ENCODE measurements at places on chromosomes 11 and 22. TPM values are rescaled to one million over a fixed set of nuclear protein-coding genes. Genes with fewer than 3 reads are reported as not detected.

- DNase-seq = no peak
These were observed 1019.4 kb downstream of the BRD1 start for GRCh38 chr22:48808038-48808960.

- DNase-seq = no peak
These were observed 428.0 kb downstream of the LARGE1 start for GRCh38 chr22:33492210-33492651.

The SLC17A6 gene
- polyA plus RNA-seq = not detected

DNA sequence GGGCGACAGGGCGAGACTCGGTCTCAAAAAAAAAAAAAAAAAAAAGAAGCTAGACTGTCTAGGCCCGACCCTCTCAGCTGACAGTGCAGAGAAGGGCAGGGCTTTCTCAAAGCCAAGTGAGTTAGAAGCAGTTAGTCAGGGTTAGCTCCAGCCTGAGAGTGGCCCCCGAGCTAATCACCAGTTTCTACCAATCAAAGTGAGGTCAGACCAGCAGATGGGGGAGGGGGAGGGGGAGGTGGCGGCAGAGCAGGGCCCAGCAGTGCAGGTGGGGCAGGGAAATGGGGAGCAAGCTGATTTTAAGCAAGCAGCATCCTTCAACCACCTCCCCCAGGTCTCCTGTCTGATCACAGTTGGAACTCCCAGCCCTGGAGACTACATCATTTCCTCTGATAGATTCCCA is 55.3 kb upstream of the PRR5 start:
- no peak for DNase-seq

DNA sequence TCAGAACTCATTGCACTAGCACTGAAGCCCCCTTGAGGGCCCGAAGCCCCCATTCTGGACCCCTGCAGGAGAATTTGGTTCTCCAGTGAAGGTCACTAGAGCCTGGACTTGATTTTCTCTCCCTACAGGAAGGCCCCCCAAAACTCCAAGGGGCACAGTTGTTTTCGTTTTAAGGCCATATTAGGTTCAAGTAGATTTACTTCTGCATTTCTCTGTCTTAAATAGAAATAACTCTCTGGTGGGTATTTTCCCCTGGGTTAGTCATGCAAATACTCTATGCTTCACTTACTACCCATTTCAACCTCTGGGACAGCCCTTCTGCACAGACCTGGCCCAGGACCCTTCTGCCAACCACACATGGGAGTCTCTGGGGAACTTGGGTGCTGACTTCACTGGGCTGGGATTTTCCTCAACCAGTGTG is 41.6 kb downstream of the WEE1 start:
- no peak for DNase-seq

GRCh38 chr11:99987821-99988470 is 699.1 kb upstream of the ARHGAP42 start:
- no peak for DNase-seq

GRCh38 chr11:30481330-30481729 is 104.8 kb downstream of the MPPED2 start:
- DNase-seq = no peak

DNA sequence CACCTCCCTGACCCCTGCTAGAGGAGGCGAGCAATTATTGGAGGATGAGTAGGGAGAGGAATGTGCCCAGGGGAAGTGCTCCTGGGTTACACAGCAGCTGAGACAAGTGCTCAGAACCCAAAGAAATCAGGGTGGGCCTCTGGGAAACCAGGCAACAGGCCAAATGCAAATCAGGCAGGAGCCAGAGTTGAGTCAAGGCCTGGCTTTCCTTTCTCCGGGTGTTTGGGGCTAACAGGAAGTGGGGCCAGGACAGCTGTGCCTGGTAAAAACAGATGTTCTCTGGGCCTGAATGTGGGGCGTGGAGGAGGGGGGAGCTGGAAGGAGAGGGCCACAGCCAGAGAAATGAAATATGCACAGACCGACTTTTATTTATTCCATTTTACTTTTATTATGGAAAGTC is 22.0 kb downstream of the MFNG start:
- DNase-seq = no peak

The SNRPD3 gene
- 227 TPM for polyA plus RNA-seq

The CCDC15 gene
- polyA plus RNA-seq = 4.2 TPM

DNA sequence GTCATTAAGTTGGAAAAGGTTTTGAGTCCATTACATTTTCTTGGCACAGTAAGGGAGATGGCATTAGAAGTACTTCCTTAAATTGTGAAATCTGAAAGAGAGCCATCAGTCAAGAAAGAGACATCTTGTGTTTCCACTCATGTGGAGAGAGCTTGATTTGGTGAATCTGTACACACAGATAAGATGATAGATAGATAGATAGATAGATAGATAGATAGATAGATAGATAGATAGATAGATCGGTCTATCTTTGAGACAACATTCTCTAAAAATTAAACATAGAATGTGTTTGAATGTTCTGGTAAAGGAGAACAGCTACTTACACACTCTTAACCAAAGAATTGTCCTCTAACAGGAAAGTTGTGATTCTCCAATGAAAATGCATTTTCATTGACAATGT is 76.2 kb downstream of the TTC17 start:
- DNase-seq = no peak

DNA sequence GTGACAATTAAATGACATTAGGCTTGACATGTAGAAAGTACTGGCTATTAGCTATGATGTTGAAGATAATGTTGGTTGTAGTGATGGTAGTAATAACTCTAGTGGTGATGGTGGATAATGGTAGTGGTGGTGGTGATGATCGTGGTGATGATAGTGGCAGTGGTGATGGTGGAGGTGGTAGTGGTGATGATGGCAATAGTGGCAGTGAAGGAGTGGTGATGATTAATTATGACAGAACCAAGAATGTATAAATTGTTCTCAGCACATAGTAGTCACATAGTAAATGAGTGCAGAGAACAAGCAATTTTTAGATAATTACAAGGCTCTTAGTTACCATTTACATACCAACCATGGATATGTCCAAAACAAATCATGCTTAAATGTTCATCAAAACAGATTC is 5.3 kb upstream of the CD44 start:
- DNase-seq = no peak

DNA sequence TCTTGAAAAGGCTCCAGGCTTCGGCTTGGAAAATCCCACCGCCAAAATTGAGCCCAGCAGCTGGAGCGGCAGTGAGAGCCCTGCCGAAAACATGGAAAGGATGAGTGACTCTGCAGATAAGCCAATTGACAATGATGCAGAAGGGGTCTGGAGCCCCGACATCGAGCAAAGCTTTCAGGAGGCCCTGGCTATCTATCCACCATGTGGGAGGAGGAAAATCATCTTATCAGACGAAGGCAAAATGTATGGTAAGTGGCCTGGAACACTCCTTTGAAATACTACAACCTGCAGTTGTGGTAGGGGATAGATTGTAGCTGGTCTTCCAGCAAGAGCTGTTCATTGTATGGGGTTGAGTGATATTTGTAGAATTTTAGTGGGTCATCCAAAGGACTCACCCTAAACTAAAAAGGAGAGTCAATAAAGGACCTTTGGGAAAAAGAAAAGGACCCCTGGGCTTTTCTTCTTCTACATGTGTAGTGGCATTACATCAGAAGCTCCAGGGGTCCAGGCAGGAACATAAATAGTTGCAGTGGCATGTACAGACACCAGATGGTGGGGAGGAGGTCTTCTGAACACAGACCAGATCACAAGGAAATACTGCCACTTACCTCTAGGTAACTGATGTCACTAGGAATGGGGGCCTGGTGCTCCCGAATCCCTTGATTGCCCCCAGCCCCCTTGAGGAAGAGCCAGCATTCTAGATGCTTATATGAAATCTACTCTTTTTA is 90.1 kb downstream of the TEAD1 start:
- DNase-seq = no peak

- DNase-seq = no peak
These were observed 98.2 kb downstream of the SLC1A2 start for GRCh38 chr11:35321111-35321510.

DNA sequence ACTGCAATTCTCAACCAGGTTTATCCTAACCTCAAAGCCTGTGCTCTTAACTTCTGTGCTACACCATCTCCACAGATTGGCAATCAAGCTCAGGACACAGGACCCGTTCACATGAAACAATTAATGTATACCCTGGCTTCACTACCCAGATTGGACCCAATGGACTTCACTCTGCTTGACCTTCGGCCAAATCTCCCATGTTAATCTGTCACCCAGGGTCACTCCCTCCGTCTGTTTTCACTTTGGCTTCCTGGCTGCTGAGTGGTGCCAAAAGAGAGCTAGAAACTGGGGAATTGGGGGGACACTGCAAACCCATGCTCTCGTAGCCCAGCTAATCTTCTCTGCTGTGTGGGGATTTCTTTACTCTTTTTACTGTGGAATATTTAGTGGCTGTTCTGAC is 216.1 kb upstream of the ZC3H12C start:
- DNase-seq = no peak

Data from right renal cortex interstitium (tissue), 3 donors.